CD4-positive, CD25-positive, alpha-beta regulatory T cell (primary cell): ENCODE measurements at places on chromosomes 16 and 17.

- H3K27ac ChIP-seq: no peak overlapping the region
- H3K36me3 ChIP-seq: no peaks in the 10 kb centered on the region
- H3K27me3 ChIP-seq: no peaks in the 10 kb centered on the region
Measured at GRCh38 chr17:57253362-57254065, 2.8 kb upstream of the MSI2 start.

DNA sequence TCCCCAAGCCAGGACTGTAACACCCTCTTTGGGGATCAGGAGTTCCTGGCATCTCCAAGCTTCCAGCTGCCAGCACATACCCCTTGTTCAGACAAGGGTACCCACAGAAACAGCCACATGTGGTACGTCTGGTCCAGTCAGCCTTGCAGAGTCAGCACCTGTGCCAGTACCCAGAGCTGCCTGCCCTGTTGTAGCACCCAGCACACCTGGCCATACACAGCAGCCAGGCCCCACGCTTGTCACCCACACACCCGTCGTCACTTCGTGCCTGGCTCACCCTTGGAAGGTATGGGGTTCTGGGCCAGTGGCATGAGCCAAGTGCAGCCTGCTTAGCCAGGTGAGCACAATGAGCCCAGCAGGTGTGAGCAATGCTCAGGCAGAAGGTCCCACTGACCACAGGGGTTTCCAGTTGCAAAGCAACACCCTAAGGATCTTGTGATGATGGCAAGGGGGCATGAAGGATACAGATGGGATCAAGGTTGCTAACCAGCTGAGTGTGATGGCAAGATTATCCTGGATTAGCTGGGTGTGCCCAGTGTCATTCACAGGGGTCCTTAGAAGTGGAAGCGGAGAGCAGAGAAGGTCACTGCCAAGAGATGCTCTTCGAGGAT lies 202.3 kb downstream of the CPPED1 start:
- no peaks in the 10 kb centered on the region for H3K4me1 ChIP-seq
- H3K4me3 ChIP-seq: no peak overlapping the region
- H3K27ac ChIP-seq: no peak overlapping the region
- no peak for DNase-seq
- no peaks in the 10 kb centered on the region for H3K27me3 ChIP-seq
- no peaks in the 10 kb centered on the region for H3K36me3 ChIP-seq

DNA sequence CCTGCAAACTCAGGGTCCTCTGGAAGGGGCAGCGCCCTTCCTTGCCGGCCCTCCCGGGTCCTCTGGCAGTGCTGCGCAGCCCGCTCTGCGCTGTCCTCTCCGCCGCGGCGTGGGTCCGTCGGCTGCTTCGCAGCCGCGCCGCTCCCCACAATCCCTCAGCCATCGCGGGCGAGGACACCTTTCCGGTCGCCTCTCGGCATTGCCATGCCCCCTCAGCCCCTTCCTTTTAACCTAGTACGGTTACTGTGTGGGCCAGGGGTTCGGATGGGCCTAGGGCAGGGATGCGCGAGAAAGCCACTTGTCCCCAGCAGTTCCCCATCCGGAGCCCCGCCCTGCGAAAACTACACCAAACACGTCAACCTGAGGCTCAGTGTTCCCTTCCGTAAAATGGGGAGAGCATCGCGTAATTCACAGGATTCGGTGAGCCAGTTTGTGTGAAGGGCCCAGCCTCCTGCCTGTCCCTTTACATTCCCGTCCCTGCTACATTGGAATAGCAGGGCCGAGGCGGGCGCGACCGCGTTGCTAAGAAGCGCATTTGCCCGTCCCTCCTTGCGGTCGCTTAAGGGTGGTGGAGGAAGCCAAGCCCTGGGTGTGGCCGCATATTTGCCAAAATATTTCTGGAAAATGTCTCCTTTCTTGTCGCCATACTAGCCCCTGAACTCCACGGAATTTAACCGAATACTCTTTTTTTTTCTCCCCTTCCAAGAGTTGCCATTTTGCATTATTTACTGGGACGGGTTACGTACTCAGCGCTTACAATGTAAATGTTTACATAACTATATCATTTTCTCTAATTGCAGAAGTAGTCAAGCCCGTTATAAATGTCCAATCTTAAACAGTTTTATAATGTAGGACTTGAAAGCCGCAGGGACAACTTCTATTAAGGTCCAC lies 13.2 kb downstream of the COPZ2 start:
- peaks cover 34% of the 10 kb centered on the region for H3K4me1 ChIP-seq
- peak overlapping the region; percentile 86 for H3K4me3 ChIP-seq
- H3K27ac ChIP-seq: peak overlapping the region; percentile 70
- H3K36me3 ChIP-seq: no peaks in the 10 kb centered on the region
- peak; percentile 55 for DNase-seq
- H3K27me3 ChIP-seq: no peaks in the 10 kb centered on the region

DNA sequence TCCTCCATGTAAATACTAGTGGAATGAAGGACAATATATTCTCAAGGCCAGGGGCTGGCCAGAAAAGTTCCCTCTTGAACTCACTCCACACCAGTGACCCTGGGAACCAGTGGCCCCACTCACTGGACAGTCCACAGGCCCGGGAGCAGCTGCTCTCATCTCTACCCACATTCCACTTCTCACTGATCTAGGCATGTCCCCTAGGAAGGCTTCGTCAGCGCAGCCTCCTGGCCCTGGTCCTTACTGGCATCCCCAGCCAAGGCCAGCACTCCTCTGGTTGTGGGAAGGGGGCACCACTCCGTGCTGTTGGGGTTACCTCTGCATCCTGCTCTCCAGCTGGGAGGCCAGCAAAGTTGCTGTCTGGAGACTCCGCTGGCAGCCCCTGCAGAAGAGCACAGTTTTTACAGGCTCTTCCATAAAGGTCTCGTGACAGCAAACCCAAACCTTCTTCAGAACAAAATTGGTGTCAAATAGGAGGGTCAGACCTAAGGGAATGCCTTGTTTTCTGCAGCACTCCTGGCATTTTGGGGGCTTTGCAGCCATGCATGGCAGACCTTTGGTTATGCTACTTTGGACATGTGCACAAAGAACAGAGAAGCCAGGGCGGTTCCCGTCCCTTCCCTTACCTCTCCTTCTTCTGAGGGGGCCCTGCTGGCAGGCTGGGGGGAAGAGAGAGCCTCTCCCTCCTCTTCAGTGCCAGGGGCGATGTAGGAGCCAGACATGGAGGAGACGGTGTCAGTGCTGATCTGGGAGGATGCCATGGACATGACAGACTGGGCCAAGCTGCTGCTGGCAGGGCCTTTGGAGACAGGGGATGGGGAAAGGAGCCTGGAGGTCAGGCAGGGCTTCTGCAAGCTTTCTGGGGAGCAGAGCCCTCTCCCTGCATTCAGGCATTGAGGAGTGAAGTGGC lies 14.1 kb upstream of the FOXJ1 start:
- no peak overlapping the region for H3K4me3 ChIP-seq
- no peak for DNase-seq
- no peaks in the 10 kb centered on the region for H3K36me3 ChIP-seq
- H3K27ac ChIP-seq: no peak overlapping the region

- H3K27ac ChIP-seq: no peak overlapping the region
- no peak overlapping the region for H3K4me3 ChIP-seq
- DNase-seq: no peak
- no peaks in the 10 kb centered on the region for H3K36me3 ChIP-seq
- no peaks in the 10 kb centered on the region for H3K27me3 ChIP-seq
Measured at GRCh38 chr16:89633064-89633631, 19.7 kb downstream of the DPEP1 start.

- H3K4me1 ChIP-seq: no peaks in the 10 kb centered on the region
- H3K27ac ChIP-seq: no peak overlapping the region
- H3K27me3 ChIP-seq: no peaks in the 10 kb centered on the region
- no peak for DNase-seq
Measured at GRCh38 chr16:51562891-51563290, 411.8 kb upstream of the SALL1 start.

DNA sequence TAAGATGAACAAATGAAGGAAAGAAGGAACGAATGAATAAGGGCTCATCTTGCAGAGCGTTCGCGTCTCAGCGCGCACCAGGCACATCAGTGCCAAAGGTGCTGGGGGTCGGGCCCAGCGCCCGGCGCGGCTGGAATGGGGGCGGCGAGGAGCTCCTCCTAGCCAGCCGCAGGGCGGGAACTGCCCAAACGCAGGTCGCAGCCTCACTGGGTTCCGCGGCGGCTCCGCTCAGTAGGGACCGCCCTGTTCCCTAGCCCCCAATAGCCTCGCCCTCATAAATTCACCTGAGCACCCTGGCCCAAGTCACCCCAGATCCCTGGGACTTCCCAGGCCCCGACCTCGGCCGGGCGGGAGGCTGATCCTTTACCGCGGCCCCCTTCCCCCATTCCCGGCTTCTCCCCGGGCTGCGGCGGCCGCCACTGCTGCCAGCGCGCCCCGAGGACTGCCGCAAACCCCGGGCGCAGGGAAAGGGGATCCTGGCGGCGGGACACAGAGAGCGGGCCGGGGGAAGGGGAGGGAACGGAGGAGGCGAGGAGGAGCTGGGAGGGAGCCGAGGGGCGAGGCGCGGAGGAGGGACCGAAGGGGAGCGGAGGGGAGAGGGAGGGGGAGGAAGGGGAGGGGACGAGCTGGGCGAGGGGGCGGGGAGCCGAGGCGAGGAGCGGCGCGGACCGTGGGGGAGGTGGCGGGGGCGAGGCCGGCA lies 377 bp upstream of the CRHR1 start:
- peaks cover 26% of the 10 kb centered on the region for H3K27me3 ChIP-seq
- no peak for DNase-seq
- no peak overlapping the region for H3K4me3 ChIP-seq
- H3K4me1 ChIP-seq: peaks cover 19% of the 10 kb centered on the region

DNA sequence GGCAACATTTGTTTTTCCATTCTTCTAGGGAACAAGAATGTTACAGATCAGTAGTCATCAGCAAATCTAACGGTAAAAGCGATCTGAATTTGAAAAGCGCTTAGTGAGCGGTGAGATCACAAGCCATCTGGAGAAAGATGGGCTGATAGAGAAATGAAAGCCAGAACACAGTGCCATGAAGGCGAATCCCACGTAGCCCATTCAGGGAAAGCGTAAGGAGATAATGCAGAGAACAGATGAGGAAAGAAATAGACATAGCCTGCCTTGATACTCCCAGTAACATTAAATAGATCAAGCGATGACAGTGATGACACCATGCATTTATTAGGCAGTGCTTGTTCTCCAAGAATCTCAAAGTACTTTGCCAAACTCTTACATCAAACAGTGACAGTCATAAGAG lies 183.1 kb upstream of the PSMD7 start:
- no peaks in the 10 kb centered on the region for H3K36me3 ChIP-seq
- H3K27ac ChIP-seq: no peak overlapping the region
- no peaks in the 10 kb centered on the region for H3K4me1 ChIP-seq
- H3K4me3 ChIP-seq: no peak overlapping the region

- H3K4me1 ChIP-seq: no peaks in the 10 kb centered on the region
- no peak overlapping the region for H3K4me3 ChIP-seq
- H3K27me3 ChIP-seq: no peaks in the 10 kb centered on the region
- peaks cover 2% of the 10 kb centered on the region for H3K36me3 ChIP-seq
Measured at GRCh38 chr17:9247401-9247938, 226.2 kb downstream of the NTN1 start.

- H3K4me3 ChIP-seq: no peak overlapping the region
- H3K4me1 ChIP-seq: no peaks in the 10 kb centered on the region
- no peak for DNase-seq
- H3K36me3 ChIP-seq: no peaks in the 10 kb centered on the region
- peaks cover 6% of the 10 kb centered on the region for H3K27me3 ChIP-seq
- H3K27ac ChIP-seq: no peak overlapping the region
Measured at GRCh38 chr17:34485999-34486398, 93.4 kb upstream of the TMEM132E start.

GRCh38 chr17:65694601-65695000 lies 133.2 kb upstream of the AXIN2 start:
- no peak overlapping the region for H3K27ac ChIP-seq
- no peak overlapping the region for H3K4me3 ChIP-seq
- no peak for DNase-seq

GRCh38 chr17:2706911-2707510 lies 4.6 kb downstream of the CLUH start:
- DNase-seq: no peak
- H3K4me1 ChIP-seq: peaks cover 27% of the 10 kb centered on the region
- no peak overlapping the region for H3K4me3 ChIP-seq
- H3K27ac ChIP-seq: no peak overlapping the region
- H3K27me3 ChIP-seq: no peaks in the 10 kb centered on the region
- H3K36me3 ChIP-seq: peaks cover 4% of the 10 kb centered on the region

DNA sequence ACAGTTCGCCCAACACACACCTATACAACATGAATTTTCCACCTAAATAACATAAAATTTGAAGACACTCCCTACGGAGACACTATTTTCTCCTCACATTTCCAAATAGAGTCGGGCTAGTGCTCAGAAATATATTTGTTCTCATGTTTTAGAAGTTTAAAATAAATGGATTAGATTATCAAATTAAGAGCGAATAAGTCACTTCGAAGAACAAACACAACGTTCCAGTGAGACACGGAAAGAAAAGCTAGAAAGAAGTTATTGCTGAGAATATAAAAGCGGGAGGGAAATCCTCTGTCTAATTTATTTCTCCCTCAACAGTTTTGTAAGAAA lies 2.0 kb upstream of the HS3ST3B1 start:
- H3K36me3 ChIP-seq: no peaks in the 10 kb centered on the region
- DNase-seq: no peak
- H3K27me3 ChIP-seq: peaks cover 23% of the 10 kb centered on the region
- H3K27ac ChIP-seq: no peak overlapping the region
- H3K4me3 ChIP-seq: peak overlapping the region; percentile 94

DNA sequence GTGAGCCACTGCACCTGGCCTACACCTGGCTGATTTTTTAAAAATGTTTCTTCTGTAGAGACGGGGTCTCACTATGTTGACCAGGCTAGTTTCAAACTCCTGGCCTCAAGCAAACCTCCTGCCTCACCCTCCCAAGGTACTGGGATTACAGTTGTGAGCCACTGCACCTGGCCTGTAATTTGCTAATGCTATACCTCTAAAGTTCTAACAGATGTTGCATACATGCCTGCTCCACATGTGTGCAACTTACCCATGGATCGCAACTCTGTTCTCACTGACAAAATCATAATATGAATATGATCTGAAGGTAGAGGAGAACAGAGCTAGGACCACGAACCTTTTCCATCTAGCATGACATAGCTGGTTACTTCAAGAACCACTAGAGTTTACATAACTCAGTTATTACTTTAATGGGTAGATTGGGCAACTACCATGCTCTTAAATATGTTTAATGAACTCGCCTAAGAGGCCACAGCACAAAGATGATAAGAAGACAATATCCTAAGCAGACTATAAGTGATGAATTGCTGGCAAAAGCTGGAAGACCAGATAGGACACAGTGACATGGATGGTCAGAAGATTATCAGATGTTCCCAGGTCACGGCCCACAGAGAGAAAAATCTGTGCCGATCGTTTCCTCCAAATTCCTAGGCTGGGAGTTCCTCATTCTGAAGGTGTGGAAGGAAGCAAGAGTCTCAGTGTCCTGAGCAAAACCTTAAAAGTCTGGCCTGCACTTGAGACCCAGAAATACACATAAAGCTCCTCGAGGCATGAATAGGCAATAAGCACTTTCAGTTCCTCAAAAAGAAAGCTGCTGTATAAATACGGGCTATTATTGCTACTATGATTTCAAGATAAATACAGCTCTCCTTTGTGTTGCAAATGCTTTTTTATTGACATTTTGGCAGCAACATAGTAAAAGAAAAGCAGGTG lies 53.6 kb upstream of the ICAM2 start:
- peaks cover 79% of the 10 kb centered on the region for H3K36me3 ChIP-seq
- no peak for DNase-seq
- no peak overlapping the region for H3K4me3 ChIP-seq
- H3K27me3 ChIP-seq: no peaks in the 10 kb centered on the region
- no peaks in the 10 kb centered on the region for H3K4me1 ChIP-seq
